ENCODE measurements at places on chromosomes 2 and 18. TPM values are rescaled to one million over a fixed set of nuclear protein-coding genes. Genes with fewer than 3 reads are reported as not detected.

GRCh38 chr18:30245766-30246455 is 796.6 kb downstream of the DSC3 start:
- DNase-seq: no peak

- no peak for DNase-seq
These were observed 11.1 kb upstream of the EVA1A start for GRCh38 chr2:75571730-75572430.

DNA sequence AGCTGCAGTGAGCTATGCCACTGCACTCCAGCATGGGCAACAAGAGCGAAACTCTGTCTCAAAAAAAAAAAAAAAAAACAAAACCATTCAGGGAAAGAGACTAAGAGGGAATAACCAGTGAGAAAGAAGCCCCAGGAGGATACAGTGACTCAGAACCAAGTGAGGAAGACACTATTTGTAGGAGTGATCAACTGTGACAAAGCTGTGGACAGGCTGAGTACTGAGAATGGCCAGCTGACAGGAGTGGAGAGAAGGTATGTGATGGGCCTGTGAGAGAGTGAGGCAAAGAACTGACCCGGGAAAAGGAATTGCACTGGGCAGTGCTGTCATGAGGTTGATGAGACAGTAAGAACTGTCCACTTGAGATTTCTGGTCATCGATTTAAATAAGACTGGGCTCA is 6.7 kb upstream of the LCT start:
- DNase-seq: no peak

- no peak for DNase-seq
These were observed 1485.4 kb upstream of the CELF4 start for GRCh38 chr18:39051013-39051412.

GRCh38 chr2:223052548-223053483 is 826 bp downstream of the KCNE4 start:
- DNase-seq: no peak

GRCh38 chr2:42923580-42924417 is 131.4 kb upstream of the HAAO start:
- DNase-seq: no peak

DNA sequence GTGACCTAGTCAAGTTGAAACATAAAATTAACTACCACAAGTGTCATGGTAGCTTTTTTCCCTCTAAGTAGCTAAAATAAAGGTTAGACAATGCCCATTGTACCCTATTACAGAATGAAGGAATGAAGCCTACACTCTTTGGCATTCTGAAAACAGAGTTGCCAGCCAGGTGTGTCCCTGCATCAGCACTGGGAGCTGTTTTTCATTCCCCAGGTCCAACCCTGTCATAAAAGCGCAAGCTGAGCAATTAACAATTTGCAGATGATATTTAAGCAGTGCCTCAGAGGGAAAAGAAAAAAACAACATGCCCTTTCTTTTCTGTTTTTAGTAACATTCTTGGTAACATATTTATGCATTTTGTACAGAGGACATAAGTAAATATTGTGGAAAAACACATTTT is 46.8 kb upstream of the MGAT4A start:
- no peak for DNase-seq

GATA6 gene
- under 0.01 TPM for total RNA-seq

FIGLA gene
- total RNA-seq: not detected

FOXD4L1 gene
- total RNA-seq: 0.41 TPM
